WTC11 (cell line): ENCODE measurements at places on chromosomes 16 and 17. TPM values are rescaled to one million over a fixed set of nuclear protein-coding genes. Genes with fewer than 3 reads are reported as not detected.

- DNase-seq = no peak
- H3K4me1 ChIP-seq = peaks cover 60% of the 10 kb centered on the region
- peaks cover 11% of the 10 kb centered on the region for H3K36me3 ChIP-seq
- no peak overlapping the region for H3K4me3 ChIP-seq
These were observed 91.2 kb downstream of the TOX3 start for GRCh38 chr16:52455549-52456277.

GRCh38 chr16:15536843-15537242 is 102.5 kb downstream of the BMERB1 start:
- no peak overlapping the region for H3K27ac ChIP-seq
- no peak overlapping the region for H3K4me3 ChIP-seq
- DNase-seq = no peak
- no peaks in the 10 kb centered on the region for H3K36me3 ChIP-seq

DNA sequence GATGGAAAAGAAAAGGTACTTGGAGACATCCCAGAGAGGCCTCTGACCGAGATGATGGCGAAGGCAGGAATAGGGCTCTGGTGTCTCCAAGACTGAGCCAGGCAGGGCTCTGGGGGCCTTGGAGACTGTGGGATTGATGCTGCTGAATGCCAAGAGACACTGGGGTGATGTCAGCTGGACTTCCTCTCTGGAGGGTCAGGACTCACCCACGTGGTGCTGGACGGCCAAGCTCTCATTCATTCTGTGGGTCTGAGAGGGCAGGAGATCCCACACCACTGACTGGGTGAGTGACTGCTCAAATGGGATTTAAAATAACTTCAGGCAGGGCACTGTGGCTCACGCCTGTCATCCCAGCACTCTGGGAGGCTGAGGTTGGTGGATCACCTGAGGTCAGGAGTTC is 64.8 kb downstream of the NT5M start:
- no peak for DNase-seq
- no peak overlapping the region for H3K4me3 ChIP-seq
- H3K36me3 ChIP-seq = no peaks in the 10 kb centered on the region
- H3K4me1 ChIP-seq = peaks cover 16% of the 10 kb centered on the region
- H3K27ac ChIP-seq = no peak overlapping the region

DNA sequence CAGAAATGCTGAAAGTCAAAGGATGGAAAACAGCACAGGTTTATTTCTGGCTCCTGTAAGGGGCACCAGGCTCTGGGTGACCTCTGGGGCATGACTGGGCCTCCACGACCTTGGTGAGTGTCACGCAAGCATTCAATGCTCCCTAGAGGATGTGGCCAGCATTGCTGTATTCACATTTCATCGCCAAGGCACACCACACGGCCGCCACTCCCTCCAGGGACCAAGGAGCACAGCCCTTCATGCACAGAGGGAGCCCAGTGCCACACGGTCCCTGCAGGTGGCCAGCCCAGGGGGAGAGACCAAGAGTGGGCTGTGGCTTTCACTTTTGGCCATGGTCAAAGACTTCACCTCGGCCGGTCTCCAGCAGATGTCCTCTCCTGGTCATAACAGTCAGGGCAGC is 137.4 kb upstream of the TNRC6C start:
- DNase-seq = no peak
- peaks cover 38% of the 10 kb centered on the region for H3K4me1 ChIP-seq
- H3K4me3 ChIP-seq = no peak overlapping the region
- no peak overlapping the region for H3K27ac ChIP-seq

GRCh38 chr17:43574896-43575525 is 28.9 kb upstream of the ETV4 start:
- no peak overlapping the region for H3K27ac ChIP-seq
- no peaks in the 10 kb centered on the region for H3K27me3 ChIP-seq
- no peak overlapping the region for H3K4me3 ChIP-seq
- no peaks in the 10 kb centered on the region for H3K36me3 ChIP-seq
- no peak for DNase-seq
- H3K4me1 ChIP-seq = peaks cover 36% of the 10 kb centered on the region

Gene TRAPPC1
- 99.7 to 135 TPM (median 125 TPM) in 3 replicates for total RNA-seq

Gene FTSJ3
- total RNA-seq = 47.7 to 62.1 TPM (median 52.0 TPM) in 3 replicates
